Activated CD8-positive, alpha-beta T cell treated with anti-CD3 and anti-CD28 coated beads for 36 hours (primary cell): ENCODE measurements at places on chromosomes 16 and 17. TPM values are rescaled to one million over a fixed set of nuclear protein-coding genes. Genes with fewer than 3 reads are reported as not detected.

DNA sequence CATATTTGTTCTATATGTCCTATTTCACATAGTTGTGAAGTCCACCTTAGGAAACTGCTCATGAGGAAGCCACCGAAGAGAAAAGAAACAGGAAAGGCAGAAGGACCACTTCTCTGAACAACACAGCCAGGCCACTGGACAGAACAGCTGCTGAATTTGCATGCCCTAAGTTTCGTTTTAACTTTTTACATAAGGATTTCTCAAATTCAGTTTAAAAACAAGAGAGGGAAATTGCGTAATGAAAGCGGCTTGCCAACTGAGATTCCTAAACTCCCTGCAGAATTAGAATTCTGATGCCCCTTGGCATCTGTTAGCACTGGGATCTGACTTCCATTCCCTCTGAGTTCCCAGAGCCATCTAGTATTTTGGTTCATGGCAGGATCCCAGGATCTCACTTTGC is 5.0 kb upstream of the CCL8 start:
- H3K27ac ChIP-seq, result no peak overlapping the region
- H3K4me1 ChIP-seq, result no peaks in the 10 kb centered on the region
- no peak for DNase-seq
- peaks cover 18% of the 10 kb centered on the region for H3K27me3 ChIP-seq

GRCh38 chr16:50499254-50499653 is 48.9 kb upstream of the NKD1 start:
- DNase-seq, result no peak
- H3K36me3 ChIP-seq, result no peaks in the 10 kb centered on the region
- H3K27ac ChIP-seq, result no peak overlapping the region

DNA sequence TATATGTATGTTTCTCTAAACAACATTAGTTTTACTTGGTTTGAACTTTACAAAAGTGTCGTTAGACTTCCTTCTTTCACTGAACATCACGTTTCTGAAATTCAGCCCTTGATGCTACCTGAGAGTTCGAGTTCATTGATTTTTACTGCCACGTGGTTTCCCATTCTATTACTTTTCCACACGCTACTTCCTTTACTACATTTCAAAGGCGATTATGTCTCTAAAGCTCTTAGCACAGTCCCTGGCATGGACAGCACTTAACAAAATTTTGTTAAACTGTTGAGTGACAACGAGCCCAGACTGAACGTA is 15.9 kb upstream of the ARHGAP17 start:
- H3K4me3 ChIP-seq, result peak overlapping the region; percentile 76
- peaks cover 41% of the 10 kb centered on the region for H3K4me1 ChIP-seq
- no peak for DNase-seq
- H3K27me3 ChIP-seq, result no peaks in the 10 kb centered on the region

- no peaks in the 10 kb centered on the region for H3K27me3 ChIP-seq
- no peak overlapping the region for H3K4me3 ChIP-seq
- DNase-seq, result no peak
- H3K36me3 ChIP-seq, result no peaks in the 10 kb centered on the region
- H3K27ac ChIP-seq, result no peak overlapping the region
These were observed 26.6 kb upstream of the GINS2 start for GRCh38 chr16:85715169-85716021.

DNA sequence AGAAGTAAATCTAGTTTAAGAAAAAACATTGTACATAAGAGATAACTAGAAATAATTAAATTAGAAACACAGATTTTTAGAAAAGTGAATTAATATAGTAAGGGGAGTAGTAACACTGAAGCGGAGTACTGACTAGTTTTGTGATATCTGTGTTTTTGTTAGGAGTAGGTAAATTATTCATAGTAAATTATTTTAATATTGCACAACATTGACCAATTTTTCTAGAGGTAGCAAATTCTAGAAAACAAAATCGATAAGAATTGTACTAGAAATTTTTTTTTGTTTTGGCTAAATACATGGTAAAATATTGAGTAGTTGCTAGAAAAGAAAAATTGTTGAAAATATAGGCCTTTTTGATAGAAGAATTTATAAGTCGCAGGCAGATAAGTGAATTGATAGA is 156.5 kb downstream of the CHD9 start:
- no peaks in the 10 kb centered on the region for H3K27me3 ChIP-seq
- no peak for DNase-seq
- H3K4me1 ChIP-seq, result peaks cover 15% of the 10 kb centered on the region
- peaks cover 4% of the 10 kb centered on the region for H3K36me3 ChIP-seq

- H3K27me3 ChIP-seq, result no peaks in the 10 kb centered on the region
- H3K27ac ChIP-seq, result peak overlapping the region; percentile 41
- no peak for DNase-seq
- H3K4me1 ChIP-seq, result peaks cover 36% of the 10 kb centered on the region
- H3K4me3 ChIP-seq, result no peak overlapping the region
These were observed 6.0 kb downstream of the DDX19B start for GRCh38 chr16:70304892-70305448.

DNA sequence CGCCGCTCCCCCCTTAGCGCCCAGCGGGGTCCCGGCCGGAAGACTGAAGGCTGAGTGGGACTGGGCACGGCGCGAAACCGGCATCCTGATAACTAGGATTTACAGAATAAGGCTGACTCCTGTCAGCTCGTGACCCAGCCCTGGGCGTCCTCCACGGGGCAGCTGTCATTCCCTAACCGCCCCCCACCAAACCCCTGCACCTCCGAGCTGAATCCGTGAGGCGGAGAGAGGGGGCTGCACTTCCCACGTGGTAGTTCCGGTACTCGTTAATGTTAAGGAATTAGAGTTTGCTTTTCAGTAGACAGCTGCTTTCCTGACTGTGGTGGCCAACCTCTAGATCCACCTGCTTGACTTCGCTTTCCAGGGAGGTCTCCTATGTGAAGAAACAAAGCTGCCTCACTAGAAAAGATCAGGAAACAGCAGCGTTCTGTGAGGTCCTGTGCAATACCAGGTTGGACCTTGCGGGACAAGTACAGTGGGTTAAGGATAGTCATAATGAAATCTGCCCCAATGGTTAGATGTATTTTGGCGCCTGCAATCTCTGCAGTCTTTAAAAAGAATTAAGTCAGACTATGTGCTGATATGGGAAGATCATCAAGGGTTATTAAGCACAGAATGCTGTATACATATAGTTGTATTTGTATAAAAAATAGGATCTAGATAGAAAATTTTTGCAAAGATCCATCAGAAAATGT is 1.1 kb upstream of the WBP2 start:
- H3K4me1 ChIP-seq, result peaks cover 33% of the 10 kb centered on the region
- H3K4me3 ChIP-seq, result no peak overlapping the region
- peak; percentile 44 for DNase-seq
- H3K27ac ChIP-seq, result peak overlapping the region; percentile 92

- H3K4me3 ChIP-seq, result no peak overlapping the region
- H3K36me3 ChIP-seq, result peaks cover 10% of the 10 kb centered on the region
- peaks cover 59% of the 10 kb centered on the region for H3K4me1 ChIP-seq
- H3K27ac ChIP-seq, result no peak overlapping the region
- no peak for DNase-seq
These were observed 188.5 kb downstream of the MSI2 start for GRCh38 chr17:57444682-57445450.

- H3K27me3 ChIP-seq, result no peaks in the 10 kb centered on the region
- H3K27ac ChIP-seq, result peak overlapping the region; percentile 22
- no peak for DNase-seq
- H3K36me3 ChIP-seq, result peaks cover 21% of the 10 kb centered on the region
- H3K4me1 ChIP-seq, result peaks cover 9% of the 10 kb centered on the region
- H3K4me3 ChIP-seq, result no peak overlapping the region
These were observed 6.5 kb downstream of the SDF2 start for GRCh38 chr17:28655160-28655559.

DNA sequence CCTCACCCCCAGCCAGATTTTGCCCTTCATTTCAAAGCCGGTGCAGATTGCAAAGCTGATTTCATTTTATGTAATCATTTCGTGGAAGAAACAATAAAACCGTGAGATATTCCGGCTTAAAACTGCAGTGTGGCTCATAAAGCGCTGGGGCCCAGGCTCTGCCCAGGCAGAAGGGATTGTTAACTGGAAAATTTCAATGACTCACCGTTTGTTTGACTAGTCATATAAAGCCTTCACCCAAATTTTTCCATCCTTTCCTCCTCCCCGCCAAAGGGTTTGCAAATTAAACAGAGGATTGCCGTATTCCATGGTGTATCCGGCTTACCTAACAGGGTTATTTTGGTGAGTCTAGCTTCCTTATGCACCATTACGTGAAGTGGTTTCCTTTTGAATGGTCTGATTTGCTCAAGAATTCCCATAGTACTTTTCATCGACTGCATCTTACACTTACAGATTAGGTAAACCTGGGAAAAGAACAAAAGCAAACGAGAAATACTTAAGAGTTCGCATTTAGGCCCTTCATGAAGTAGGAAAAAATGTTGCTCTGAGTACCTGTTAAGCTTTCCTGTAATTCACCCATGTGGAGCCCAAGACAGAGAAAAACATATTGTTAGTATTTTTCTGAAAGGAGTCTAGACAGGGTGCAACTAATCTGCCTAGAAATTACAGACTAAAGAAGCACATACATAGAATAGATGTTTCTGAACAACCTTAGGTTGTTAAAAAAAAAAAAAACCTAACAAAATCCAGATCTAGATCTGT is 949 bp upstream of the GSPT1 start:
- peak overlapping the region; percentile 87 for H3K4me3 ChIP-seq
- no peak for DNase-seq
- peaks cover 29% of the 10 kb centered on the region for H3K4me1 ChIP-seq

- H3K4me3 ChIP-seq, result no peak overlapping the region
- H3K27me3 ChIP-seq, result peaks cover 5% of the 10 kb centered on the region
- DNase-seq, result no peak
- H3K4me1 ChIP-seq, result no peaks in the 10 kb centered on the region
- H3K36me3 ChIP-seq, result no peaks in the 10 kb centered on the region
- no peak overlapping the region for H3K27ac ChIP-seq
These were observed 1.4 kb upstream of the CAPNS2 start for GRCh38 chr16:55565086-55565485.

DNA sequence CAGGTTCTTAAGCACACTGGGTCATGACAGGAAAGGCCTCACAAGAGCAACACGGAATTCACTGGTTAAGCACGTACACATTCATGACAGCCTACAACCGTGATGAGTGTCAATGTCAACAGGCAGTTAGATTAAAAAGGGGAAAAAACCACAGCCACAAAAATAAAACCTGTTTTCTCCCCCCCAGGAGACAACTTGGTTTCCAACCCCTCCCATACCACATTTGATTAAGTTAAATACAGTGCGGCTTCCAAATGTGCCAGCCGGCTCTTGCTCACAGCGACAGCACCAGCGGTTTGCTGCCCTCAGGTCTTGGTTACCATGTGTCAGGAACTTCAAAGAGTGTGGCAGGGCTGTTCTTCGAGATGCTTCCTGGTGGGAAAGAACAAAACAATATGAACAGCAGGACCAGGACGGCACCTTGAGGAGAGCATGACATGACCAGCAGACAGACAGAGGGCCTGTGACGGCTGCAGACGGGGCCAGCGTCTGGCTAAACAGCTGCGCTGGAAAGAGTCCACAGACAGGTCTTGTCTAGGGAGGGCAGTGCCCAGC is 193.6 kb downstream of the PARN start:
- no peak overlapping the region for H3K4me3 ChIP-seq
- peaks cover 21% of the 10 kb centered on the region for H3K36me3 ChIP-seq
- H3K4me1 ChIP-seq, result peaks cover 33% of the 10 kb centered on the region
- peak overlapping the region; percentile 47 for H3K27ac ChIP-seq
- DNase-seq, result peak; percentile 45

DNA sequence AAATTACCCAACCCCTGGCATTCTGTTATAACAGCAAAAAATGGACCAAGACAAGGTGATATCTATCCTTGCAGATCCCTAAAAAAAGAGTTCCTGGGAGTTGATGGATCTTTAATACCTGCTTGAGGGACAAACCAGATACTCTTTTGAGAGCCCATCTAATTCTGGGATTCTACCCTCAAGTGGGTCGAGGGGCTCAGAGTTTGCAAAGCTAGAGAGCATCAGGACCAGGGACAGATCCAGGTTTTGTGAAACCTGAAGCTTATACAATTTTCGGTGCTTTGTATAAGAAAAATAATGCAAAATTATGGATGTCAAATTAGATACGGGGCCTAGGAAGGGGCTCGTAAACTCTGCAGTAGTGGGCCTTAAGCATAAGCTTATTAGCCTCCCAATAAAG is 130.5 kb upstream of the CRHR1 start:
- no peak overlapping the region for H3K27ac ChIP-seq
- no peak for DNase-seq
- H3K36me3 ChIP-seq, result no peaks in the 10 kb centered on the region

- H3K4me3 ChIP-seq, result no peak overlapping the region
- no peaks in the 10 kb centered on the region for H3K36me3 ChIP-seq
- peaks cover under 1% of the 10 kb centered on the region for H3K27me3 ChIP-seq
- DNase-seq, result peak; percentile 15
- H3K4me1 ChIP-seq, result peaks cover 9% of the 10 kb centered on the region
- no peak overlapping the region for H3K27ac ChIP-seq
These were observed 102.5 kb upstream of the TMEM97 start for GRCh38 chr17:28216528-28216927.

GRCh38 chr16:70749681-70750601 is 51.0 kb downstream of the VAC14 start:
- peaks cover 30% of the 10 kb centered on the region for H3K4me1 ChIP-seq
- H3K36me3 ChIP-seq, result peaks cover 7% of the 10 kb centered on the region
- no peaks in the 10 kb centered on the region for H3K27me3 ChIP-seq
- no peak for DNase-seq
- no peak overlapping the region for H3K4me3 ChIP-seq

DNA sequence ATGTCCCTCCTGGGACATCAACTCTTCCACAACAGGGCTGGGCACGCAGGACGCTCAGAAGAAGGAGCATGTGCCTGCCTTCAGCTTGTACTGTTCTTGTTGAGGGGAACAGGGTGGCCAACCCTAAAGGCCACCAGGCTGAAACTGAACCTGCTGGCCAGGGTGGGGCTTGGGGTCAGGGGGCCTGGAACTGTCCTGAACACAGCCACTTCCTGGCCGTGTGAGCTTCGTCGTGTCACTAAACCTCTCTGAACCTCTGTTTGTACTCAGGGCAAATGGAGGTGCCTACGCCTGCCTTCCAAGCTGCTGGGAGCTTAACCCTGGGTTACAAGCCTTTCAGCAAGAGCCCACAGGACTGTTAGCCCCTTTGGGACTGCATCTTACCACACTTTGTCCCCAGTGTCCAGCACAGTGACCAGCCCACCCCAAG is 6.7 kb downstream of the ARHGAP27 start:
- peaks cover 14% of the 10 kb centered on the region for H3K4me1 ChIP-seq
- DNase-seq, result no peak
- no peaks in the 10 kb centered on the region for H3K36me3 ChIP-seq
- H3K4me3 ChIP-seq, result no peak overlapping the region

Gene AHSP
- not detected for total RNA-seq

Gene NPIPB6
- total RNA-seq, result 0.52 TPM

Gene TUBB3
- total RNA-seq, result 1.2 TPM

Gene SCGB1C2
- not detected for total RNA-seq

Gene EVPL
- total RNA-seq, result 0.34 TPM
